ENCODE measurements at places on chromosomes 7 and 10.
A peak's percentile ranks its signal among the peaks of the same experiment; 100 is the strongest.

- no peak for DNase-seq
Measured at GRCh38 chr10:89171263-89171872, 35.7 kb downstream of the CH25H start.

DNA sequence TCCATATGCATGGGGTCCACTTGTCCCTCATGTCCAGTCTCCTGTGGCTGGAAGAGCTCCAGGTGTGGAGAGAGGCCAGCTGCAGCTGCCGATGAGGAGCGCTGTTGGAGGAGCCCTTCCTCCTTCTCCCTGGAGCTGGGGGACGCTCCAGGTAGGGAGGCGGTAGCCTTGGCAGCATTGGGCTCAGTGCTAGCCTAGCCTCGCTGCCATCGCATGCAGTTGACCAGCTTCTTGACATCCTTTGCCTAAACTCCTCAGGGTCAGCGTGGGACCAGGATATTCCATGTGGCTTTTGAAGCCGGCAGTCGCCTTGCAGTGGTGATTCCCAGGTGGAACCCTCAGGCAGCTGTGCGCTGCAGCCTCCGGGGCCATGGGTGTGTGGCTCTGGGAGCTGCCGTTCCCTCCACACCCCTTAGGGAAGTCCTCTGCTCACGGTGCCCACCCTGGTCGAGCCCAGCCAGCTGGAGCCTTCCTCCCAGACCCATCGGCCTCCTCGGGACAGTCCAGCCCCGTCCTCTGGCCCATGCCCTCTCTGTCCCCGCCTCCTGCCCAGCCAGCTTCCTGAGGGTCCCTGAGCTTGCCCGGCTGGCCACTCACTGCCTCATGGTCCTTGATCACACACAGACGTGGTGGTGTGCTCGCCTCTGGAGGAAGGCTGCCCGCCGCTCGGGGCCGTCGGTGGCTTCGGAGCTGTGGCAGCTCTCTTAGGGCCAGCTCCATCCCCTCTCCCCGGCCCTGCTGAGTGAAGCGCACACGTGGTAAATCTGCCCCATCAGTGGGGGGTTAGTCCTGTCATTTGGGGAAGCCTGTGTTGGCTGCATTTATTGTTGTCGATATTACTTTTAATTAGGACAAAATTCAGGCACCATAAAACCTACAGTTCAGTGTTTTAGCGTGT, 21.2 kb downstream of the INPP5A start:
- no peak for DNase-seq

DNA sequence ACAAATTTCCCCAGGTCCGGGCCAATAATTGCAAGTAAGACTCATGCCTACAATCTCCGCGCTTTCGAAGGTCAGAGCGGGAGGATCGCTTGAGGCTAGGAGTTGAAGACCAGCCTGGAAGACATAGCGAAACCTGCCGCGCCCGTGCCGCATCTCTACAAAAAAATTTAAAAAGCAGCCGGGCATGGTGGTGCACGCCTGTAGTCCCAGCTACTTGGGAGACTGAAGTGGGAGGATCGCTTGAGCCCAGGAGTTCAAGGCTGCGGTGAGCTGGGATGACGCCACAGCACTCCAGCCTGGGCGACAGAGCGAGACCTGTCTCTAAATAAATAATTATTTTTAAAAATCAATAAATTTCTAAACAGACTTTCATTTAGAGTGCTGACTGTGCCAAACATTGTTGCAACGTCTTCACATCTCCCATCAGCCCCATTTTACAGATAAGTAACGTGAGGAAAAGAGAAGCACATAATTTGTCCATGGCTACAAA, 494 bp upstream of the CFAP43 start:
- no peak for DNase-seq

DNA sequence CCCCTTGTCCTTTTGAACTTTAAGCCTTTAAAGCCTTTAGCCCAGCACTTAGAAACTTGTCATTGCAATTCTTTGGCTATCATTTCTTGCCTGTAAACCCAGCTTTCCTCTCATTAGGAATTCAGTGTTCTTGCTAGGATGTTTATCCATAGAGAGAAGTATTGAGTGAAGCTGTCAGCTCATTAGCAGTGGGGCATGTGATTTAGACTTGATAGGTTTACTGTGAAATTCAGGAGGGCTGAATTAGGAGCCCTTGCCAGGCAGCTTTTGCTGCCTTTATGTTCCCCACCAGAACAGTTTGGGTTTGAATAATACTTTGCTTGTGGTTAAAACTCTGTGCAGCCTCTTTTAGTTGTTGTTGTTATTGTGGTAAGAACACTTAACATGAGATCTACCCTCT, 39.5 kb downstream of the LHFPL3 start:
- DNase-seq: no peak

GRCh38 chr7:100374601-100375000, 1.3 kb downstream of the PILRA start:
- no peak for DNase-seq

GRCh38 chr10:132945125-132945893, 2.9 kb upstream of the CFAP46 start:
- DNase-seq: no peak

DNA sequence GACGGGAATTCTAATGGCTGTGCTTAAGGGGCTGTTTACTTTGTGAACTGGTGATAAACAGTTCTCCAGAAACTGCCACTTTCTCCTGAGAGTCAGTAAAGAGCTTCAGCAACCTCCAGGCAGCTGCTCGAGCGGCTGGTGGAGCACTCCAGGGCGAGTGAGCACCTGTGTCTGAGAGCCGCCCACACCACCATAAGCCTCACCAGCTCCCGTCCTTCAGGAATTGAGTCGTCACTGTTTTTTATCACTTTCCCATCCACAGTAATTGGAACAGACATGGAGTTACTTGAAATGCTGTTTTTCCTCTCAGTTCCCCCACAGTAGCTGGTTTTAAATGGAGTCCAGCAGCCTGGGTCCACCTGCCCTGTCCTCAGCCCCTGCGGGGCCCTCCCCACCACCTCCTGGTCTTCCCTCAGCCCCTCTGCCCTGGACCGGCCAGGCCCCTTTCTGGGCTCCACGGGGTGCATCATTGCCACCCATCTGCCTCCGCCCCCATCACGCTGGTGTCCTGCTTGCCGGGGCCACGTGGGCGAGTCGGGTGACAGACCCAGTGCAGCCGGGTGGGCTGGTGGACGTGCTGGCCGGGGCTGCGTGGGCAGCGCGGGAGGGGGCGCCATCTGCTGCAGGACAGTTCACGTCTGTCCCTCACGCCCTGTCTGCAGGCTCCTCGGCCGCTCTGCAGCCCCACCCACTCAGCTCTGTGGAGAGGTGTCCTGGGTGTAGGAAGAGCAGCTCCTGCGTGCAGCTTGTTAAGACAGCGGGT, 56.0 kb downstream of the NKX6-2 start:
- DNase-seq: no peak

DNA sequence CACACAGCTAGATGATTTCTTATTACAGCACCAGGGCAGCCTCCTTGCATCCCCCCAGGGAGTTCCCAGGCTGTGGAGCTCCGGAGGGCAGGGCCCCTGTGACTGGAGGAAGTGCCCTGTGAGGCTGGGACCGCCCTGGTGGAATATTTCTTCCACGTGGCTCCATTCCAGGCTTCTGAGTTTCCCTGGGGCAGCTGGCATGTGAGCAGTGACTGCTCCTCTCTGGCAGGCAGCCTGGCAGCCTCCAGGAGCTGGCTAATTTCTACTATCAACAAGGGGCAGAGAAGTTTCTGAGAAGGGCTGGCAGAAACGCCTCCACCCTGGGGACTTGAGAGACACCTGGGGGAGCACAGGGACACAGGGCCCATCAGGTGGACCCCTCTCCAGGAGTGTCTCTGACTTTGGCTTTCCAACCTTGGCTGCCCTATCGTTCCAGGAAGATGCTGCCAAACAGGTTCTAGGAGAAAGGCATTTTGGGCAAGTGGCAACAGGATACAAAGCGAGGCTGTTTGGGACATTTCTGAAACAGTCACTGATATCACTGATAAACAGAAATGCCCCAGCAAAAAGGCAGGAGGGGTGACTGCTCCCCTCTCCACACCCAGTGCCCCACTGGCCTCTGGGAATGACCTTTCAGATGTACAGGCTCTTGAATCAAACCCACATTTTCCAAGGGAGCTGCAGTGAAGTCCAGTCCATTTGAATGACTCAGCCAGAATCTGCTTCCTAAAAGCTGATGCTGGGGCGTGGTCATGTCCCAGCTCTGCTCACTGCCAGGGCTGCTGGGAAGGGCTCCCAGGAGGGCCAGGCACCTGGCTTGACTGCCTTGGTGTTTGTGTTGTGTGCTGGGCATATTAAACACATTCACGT, 16.1 kb downstream of the MYOF start:
- DNase-seq: no peak

- DNase-seq: no peak
Measured at GRCh38 chr10:131207176-131207575, 104.3 kb downstream of the TCERG1L start.

GRCh38 chr10:106746868-106747267, 417.6 kb downstream of the SORCS1 start:
- DNase-seq: no peak

- peak; percentile 35 for DNase-seq
Measured at GRCh38 chr7:44325201-44325671, at the start of gene CAMK2B. Gene CAMK2B (minus strand): TSS chr7:44325594. CDS start chr7:44325421, 173 bp downstream.

- DNase-seq: no peak
Measured at GRCh38 chr7:69598487-69599285, 411 bp downstream of the AUTS2 start.

- DNase-seq: no peak
Measured at GRCh38 chr7:69862413-69863064, 264.3 kb downstream of the AUTS2 start.

- DNase-seq: peak; percentile 3
Measured at GRCh38 chr7:18177815-18178660, 150.4 kb upstream of the PRPS1L1 start.

DNA sequence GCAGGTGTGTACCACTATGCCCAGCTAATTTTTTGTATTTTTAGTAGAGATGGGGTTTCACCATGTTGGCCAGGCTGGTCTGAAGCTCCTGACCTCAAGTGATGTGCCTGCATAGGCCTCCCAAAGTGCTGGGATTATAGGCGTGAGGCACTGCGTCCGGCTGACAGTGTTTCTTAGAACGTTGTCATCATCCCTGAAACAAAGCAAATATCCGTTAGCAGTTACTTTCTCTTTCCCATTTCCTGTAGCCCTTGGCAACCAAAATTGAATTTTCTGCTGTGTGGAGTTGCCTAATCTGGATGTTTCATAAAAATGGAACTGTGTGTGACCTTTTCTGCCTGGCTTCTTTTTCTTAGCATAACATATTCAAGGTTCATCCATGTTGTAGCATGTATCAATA, 22.4 kb downstream of the ZNF33A start:
- no peak for DNase-seq

- no peak for DNase-seq
Measured at GRCh38 chr10:72449941-72450441, 95.3 kb upstream of the DNAJB12 start.

DNA sequence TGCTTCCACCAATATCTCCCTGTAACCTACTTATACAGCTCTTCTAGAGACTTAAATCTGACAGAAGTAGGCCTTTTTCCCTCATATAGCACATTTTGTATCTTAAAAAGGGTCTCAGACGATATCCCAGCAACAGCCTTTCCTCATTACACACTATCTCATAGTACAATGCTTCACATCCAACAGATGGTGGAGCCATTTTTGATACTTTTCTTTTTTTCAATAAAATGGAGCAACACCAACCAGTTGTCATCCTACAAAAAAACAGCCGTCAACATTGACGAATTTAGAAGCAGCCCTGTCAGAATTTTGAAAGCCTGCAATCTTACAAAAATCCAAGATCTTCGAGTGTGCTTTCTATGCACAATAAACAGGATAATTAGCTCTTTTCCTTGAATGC, 145.9 kb upstream of the NEBL start:
- DNase-seq: no peak

GRCh38 chr10:10353326-10353868, 664.3 kb upstream of the CELF2 start:
- no peak for DNase-seq

DNA sequence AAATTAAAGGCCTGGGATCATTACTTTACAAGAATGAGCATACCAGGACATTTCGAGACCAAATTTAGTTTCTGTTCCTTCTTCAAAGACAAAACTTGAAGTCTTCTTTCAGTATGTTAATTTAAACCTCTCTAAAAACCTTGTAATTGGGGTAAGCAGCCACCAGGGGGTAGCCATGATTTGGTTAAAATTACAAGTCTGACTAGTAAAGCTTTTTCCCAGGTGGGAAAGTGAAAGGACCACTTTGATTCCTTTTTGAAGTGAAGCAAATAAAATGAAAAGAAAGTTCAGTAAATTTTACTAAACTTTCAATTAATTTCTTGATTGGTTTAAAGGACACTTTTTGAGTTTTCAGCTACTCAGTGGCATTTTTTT, 294.3 kb downstream of the BBS9 start:
- no peak for DNase-seq

DNA sequence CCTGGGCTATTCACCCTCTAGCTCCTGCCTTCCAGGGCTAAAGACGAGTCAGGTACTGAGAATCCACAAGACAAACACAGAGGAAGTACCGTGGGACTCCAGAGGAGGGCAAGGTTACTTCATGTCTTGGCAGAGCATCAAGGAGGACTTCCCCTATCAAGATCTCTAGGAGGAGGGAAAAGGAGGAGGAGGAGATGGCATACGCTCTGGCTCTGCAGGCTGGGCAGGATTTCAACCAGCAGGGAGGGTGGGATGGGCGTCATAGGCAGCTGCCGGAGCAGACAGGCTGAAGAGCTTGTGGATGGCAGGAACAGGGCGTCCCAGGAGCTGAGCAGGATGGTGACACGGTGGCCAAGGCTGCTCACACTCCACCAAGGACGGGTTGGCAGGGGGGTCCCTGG, 21.3 kb downstream of the MDH2 start:
- DNase-seq: no peak

DNA sequence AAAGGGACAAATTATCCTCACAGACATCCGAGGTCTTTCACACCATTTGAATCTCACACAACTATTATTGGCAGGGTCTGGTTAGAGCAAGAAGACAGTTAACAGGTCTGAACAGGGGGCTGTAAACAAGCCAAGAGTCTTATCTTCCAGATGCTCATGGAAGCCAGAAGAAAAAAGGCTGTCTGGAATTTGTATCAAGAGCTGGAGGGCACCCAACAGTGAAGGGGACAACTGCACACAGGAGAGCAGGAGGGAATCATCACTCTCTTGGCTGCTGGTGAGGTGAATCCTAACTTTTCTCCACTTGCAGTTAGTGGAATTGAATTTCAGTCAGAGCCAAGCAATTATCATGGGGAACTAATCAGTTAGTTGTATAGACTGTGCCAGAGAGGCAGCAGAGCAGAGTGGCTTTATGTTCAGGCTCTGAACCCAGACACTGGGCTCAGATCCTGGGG, 880.2 kb upstream of the AUTS2 start:
- DNase-seq: no peak

GRCh38 chr10:114046087-114046458, 2.4 kb downstream of the ADRB1 start:
- DNase-seq: no peak

- no peak for DNase-seq
Measured at GRCh38 chr10:44376472-44377099, 8.3 kb downstream of the CXCL12 start.
